ENCODE measurements at places on chromosomes 11 and 22.
A peak's percentile ranks its signal among the peaks of the same experiment; 100 is the strongest.

- DNase-seq: no peak
Observed at GRCh38 chr11:93974759-93975158, 46.4 kb upstream of the HEPHL1 start.

- no peak for DNase-seq
Observed at GRCh38 chr11:22479208-22479607, 141.0 kb downstream of the SLC17A6 start.

- DNase-seq: no peak
Observed at GRCh38 chr22:23557036-23557435, 23.1 kb downstream of the IGLL1 start.

- DNase-seq: no peak
Observed at GRCh38 chr11:128585498-128586238, 1.7 kb downstream of the ETS1 start.

DNA sequence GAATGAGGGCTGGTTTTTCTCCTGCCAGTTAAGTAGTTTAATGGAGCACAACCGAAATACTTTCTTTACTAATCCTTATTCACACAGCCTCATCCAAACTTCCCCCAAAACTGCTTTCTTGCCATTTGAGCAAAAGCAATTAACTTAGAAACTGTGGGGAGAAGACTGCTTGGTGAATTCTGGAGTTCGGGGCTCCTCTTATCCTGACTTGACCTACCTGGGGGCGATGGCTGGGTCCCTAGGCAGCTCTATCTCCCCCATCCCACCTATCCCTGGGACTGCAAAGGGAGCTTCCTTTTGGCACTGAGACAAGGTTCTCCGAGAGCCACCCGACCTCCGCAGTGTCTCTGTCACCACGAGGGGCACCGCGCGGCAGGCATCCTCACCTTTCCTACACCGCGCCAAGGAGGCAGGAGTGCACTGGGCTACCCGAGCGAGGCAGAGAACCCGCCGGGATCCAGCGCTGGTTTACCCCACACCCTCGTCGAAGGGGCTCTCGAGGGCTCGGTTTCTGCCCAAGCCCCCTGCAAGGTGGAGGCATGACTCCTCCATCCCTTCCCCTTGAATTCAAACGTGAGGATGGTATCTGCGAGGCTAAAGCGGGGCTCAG is 759 bp downstream of the DESI1 start:
- DNase-seq: peak; percentile 34

GRCh38 chr22:38970551-38970950 is 11.6 kb upstream of the APOBEC3B start:
- DNase-seq: no peak

DNA sequence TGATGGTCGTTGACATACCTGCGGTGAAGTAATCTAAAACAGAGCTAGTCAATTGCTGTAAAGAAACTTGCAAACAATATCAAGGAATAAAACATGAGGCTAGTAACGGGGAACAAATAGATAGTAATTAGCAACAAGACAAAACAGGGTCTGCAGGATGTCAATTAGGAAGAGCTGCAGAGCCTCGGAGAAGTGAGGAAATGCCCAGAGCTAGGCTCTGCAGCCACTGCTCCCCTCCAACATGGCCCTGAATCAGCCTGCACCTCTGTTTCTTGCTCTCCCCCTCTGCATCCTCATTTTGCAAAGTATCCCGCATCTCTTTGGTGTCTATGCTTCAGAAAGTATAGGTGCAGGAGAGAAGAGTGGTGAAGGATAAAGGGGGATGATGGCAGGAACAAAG is 507.4 kb upstream of the FAT3 start:
- no peak for DNase-seq

GRCh38 chr22:49935561-49935960 is 17.1 kb downstream of the CRELD2 start:
- no peak for DNase-seq

DNA sequence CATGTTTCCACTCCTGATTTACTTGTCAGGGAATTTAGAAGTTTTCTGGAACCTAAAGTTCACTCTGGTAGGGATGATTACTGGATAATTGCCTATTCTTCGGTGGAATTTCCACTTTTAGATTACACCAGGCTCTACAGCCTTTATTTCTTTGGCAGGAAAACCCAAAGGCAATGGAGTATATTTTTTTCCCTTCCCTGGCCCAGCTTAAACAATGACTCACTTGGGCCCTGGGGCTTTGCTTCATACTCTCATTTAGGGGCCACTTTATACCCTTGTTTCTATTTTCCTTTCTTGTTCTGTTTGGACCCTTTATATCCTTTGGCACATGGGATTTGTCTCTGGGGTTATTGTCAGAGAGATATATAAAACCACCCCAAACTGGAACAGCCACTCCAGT is 114.7 kb downstream of the CSTPP1 start:
- DNase-seq: no peak

DNA sequence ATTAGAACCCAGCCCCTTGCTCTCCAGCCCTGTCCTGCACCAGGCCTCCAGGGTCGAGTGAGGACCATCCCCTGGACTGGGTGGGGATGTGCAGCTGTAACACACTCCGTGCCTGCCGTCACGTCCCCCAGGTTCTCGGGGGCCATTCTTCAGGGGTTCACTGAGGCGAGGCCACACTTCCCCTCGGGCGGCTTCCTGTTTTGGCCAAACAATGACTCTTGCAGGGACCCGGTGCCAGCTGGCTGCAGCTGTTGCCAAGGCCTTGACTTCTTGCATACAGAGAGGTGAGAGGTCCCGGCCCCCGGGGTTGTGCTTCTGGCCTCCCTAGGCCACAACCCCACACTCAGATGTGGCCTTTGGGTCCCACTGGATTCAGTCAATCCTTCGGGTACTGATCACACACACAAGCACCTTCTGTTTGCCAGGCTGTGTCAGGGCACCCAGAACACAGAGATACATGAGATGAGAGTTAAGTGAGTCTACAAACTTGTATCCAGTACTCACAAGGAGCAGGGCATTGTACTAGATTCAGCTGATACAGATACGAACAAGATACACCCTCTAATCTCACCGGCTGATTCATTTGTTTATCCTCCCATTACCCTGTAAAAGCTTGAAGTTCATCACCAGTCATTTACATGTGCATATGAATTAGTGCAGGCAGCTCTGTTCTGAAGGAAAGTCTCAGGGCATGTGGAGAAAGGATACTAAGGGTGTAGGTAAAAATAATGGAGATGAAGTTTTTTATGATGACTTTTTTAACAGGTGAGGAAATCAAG is 32.9 kb downstream of the LRRC32 start:
- peak; percentile 76 for DNase-seq

GRCh38 chr11:67345920-67346819 is 7.2 kb downstream of the POLD4 start:
- peak; percentile 42 for DNase-seq

DNA sequence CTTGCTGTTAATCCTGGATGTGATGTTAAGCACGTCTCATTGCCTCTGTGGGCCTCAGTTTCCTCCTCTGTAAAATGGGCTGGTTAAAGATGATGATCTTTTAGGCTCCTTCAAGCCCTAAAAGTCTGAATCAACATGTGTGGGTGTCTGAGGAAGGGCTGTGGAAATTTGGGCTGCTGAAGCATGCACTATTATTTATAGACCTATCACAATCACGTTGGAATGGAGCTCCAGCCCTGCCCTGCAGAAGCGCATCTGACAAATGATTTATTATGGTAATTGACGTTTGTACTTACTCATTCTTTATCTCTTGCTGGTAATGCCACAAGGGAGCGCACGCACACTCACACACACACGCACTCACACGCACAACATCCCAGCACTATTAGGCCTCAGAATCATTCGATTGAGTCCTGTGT is 20.4 kb downstream of the P2RX3 start:
- DNase-seq: no peak

- DNase-seq: no peak
Observed at GRCh38 chr22:29642694-29643093, 39.3 kb downstream of the NF2 start.
